Spinal cord (tissue), 10 donors: ENCODE measurements at places on chromosomes 3 and 15.

GRCh38 chr15:89332446-89332845 lies 2.2 kb downstream of the POLG start:
- no peak for DNase-seq

GRCh38 chr15:71916834-71917233 lies 106.5 kb downstream of the NR2E3 start:
- DNase-seq: no peak

DNA sequence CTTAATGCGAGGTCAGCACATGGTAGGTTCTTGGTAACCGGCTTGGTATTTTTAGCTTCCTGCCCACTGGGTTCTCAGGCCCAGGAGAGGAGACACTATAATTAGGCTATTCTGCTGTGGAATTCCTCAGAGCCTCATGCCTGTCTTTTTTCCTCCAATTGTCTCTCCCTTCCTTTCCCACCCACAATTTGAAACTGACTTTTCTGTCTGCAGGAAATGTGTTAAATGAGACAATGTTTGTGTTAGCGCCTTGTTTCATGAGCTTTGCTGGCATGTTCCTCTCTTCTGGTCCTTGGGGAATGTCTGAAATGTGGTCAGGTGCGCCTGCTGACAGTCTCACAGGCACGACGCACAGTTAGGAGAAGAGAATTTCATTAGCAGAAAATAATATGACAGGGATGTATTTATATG lies 223.6 kb upstream of the CTNNB1 start:
- DNase-seq: no peak

- no peak for DNase-seq
Observed at GRCh38 chr3:118963711-118964110, 70.9 kb downstream of the IGSF11 start.

GRCh38 chr3:194570235-194570634 lies 63.0 kb downstream of the TMEM44 start:
- DNase-seq: no peak

GRCh38 chr15:31488437-31489204 lies 162.0 kb downstream of the KLF13 start:
- DNase-seq: peak; percentile 57

- DNase-seq: no peak
Observed at GRCh38 chr15:84001655-84002054, 233.9 kb upstream of the GOLGA6L4 start.

- DNase-seq: no peak
Observed at GRCh38 chr3:194808640-194809097, 123.0 kb downstream of the FAM43A start.

GRCh38 chr3:18890449-18890848 lies 257.9 kb upstream of the KCNH8 start:
- DNase-seq: no peak

DNA sequence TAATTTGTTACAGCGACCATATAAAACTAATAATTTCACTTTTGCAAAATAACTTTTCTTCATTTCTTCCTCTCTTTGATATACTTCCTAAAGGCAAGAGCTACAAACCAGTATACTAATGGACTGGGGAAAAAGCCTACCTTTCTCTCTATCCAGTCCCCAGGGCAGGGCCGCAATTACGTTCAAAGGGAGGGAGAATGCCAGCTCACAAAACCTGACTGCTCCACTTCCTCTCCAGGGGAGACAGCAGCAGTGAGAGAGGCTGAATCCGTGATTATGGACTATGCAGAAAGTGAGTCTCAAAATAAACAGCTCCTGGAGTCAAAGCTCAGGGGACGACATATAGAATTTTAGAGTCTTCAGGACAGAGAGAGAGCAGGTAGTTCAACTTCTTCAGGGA lies 126.9 kb upstream of the HES1 start:
- no peak for DNase-seq
